ENCODE measurements at places on chromosomes 16 and 17.

DNA sequence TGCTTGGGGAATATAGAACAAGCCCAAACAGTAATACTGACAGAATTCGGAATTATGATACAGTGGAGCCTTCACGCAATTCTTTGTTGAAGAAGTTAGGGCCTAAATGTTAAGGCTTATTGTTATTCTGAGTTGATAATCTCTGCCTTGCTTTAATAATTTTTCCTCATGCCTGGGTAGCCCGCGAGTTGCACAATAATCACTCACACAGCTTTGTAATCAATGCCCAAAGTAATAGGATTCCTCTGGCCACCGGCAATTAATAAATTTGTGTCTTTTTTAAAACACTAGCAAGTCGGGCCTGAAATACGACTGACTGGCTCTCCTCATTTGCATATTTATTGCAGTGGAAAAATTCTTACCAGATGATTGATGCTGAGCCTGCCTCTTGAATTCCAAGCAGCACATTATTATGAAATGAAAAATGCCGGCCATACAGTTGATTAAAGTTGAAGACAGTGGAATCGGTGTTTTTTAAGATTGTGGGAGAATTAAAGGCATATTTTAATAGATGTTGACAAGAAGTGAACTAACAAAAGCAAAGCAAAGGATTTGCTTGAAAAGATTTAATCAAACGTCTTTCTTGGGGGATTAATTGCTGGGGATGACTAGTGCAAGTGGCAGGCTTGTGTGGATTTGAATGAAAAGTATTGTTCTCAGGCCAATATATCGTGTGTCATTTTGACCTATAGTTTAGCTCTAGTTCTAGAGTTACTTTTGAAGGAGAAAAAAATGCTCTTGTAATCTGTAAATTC is 30.2 kb downstream of the AATF start:
- DNase-seq: no peak

GRCh38 chr17:35192708-35193107 is 1.5 kb downstream of the SLC35G3 start:
- DNase-seq: no peak

DNA sequence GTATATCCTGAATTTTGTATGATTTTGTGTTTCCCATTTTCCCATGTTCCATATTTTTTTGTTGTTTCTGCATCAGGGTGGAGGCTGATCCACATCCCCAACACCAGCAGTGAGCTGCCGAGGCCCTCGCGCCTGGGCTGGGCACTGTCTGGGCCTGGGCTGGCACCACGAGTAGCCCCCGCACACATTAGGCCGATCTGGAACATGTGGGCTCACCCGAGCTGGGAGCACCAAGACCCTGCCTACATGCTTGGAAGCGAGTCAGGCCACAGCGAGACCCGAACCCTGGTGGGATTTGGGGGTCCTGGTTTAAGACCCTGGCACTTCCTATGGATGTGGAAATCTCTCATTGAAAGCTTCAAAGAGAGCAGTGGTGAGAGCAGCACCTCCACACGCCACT is 8.5 kb downstream of the KCTD5 start:
- no peak for DNase-seq

GRCh38 chr16:27698266-27698665 is 148.3 kb downstream of the KATNIP start:
- DNase-seq: no peak

DNA sequence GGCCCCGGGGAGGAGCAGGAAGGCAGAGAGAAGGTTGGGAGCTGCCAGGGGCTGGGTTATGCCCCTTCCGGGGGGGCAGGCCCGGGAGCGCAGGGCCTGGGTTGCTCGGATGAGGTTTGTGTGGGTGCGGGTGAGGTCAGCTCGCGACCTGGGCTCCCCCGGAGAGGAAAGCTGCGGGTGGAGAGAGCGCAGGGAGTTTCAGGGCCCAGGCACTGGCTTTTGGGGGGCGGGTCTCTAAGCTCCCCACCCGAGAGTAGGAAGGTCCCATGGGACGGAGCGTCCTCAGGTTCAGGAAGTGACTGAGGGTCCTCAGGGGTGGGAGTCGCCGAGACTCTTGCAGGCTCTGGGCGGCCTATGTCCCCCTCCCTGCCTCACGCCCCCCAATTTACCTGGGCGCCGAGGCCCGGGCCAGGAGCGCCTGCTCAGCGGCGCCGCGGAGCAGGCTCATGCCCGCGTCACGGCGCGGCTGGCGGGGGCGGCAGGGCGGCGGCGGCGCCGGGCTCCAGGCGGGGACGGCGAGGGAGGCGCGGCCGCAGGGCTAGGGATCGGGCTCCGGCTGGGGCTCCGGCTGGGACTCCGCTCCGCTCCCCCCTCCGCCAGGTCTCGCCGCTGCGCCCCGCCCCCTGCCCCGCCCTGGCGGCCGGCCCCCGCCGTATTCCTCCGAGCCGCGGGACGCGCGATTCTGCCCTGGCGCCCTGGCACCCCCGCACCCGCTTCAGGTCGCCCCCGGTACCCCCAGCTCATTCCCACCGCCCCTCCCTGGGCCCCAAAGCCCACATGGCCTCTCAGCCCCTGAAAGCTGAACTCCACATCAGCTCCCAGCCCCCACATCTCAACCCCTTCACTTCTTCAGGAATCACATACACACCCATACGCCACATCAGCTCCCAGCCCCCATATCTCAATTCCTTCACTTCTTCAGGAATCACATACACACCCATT is at the start of gene DOK4:
TSS of gene DOK4 (minus strand) at position 578 of the 942 bp plus-strand sequence. CDS start 6,986 bp downstream, outside the sequence.
- DNase-seq: peak; percentile 79

DNA sequence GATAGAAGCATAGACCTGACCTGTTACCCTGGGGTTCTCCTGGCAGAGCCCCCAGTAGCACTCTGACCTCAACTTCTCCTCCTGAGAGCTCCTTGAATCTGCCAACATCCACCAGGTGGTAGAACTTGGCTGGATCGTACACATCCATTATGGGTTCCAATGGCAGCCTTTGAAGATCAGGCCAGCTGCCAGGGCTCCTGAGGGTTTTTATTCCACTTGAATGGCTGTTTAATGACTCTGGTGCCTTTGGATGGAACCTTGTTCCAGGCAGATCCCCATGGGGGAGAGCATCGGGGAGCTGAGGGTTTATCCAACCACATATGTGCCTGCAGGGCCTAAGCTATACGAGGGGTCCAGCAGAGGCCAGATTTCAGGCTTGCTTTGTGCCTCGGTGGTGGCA is 47.1 kb upstream of the CLEC19A start:
- no peak for DNase-seq

DNA sequence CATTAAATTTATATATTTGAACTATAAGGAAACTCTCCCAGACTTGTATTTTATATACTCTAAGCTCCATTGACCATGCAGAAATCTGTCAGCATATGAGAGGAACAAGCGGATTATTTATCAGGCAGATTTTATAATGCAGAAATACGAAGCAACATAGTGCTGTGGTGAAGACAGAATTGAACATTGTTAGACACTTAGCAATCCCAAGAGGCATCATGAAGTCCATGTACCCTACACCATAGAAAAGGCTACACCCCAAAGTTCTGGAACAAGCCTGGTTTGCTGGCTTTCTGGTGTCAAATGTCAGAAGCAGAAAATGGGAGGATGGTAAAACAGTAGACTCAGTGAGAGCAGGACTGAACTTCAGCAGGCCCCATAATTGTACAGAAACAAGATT is 241.1 kb downstream of the PRKCA start:
- DNase-seq: no peak

GRCh38 chr17:77600346-77600745 is 358.2 kb upstream of the TNRC6C start:
- no peak for DNase-seq

GRCh38 chr16:8474587-8474986 is 115.7 kb downstream of the TMEM114 start:
- DNase-seq: no peak

DNA sequence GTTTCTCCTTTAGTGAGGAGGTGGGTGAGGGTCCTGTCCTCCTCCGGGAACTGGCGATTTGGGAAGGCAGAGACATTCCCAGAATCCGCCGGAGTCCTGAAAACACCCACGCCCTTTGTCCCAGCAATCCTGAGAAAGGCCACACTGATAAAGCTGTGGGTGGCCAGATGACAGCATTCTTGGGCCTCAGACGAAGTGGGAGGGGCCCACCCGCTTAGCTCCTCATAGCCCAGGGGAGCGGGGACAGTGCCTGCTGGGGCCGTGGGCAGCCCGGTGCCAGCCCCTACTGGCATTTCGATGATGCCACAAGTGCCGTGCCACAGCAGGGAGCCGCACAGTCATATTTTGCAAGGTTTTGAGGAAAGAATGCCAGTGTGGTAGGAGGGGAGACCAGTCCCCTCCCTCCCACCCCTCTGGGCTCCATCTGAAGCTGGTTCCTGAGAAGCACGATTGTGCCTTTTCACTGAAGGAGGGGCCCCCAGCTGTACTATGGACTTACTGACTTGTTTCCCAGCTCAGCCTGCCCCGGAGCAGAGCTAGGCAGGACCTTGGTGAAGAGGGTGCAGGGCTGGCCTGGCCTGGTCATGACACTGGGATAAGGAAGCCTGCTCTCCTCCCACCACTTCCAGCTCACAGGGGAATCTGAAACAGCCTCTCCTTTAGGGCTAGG is 20.9 kb upstream of the MPRIP start:
- DNase-seq: peak; percentile 93

- no peak for DNase-seq
Observed at GRCh38 chr16:12411516-12411915, 392.2 kb downstream of the CPPED1 start.

DNA sequence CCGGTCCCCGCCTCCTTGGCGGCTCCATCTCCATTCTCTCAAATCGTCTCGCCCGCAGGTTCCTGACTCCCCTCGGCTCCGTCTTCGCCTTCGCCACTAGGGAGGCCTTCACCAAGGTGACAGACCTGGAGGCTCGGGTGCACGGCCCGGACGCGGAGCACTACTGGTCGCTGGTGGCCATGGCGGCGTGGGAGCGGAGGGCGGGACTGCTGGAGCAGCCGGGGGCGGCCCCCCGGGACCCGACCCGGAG is 862 bp downstream of the GLTPD2 start:
- DNase-seq: no peak

DNA sequence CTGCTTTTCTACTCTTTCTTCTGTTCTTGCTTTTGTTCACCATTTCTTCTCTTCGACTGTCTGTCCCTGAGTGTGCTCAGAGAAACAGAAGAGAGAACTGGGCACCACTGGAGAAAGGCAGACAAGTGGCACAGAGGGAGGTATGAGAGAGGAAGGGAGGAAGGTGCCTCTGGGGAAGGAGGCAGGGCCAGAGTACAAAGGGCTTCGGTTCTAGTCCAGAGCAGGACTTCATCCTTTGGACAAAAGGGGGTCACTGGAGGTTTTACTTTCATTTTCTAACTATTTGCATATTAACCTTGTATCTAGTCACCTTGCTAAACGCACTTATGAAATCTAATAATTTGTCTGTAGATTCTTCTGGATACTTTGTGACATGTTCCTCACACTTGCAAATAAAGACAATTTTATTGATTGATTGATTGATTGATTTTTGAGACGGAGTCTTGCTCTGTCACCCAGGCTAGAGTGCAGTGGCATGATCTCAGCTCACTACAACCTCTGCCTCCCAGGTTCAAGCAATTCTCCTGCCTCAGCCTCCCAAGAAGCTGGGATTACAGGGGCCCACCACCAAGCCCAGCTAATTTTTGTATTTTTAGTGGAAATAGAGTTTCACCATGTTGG is 13.5 kb downstream of the ITGB4 start:
- DNase-seq: no peak

DNA sequence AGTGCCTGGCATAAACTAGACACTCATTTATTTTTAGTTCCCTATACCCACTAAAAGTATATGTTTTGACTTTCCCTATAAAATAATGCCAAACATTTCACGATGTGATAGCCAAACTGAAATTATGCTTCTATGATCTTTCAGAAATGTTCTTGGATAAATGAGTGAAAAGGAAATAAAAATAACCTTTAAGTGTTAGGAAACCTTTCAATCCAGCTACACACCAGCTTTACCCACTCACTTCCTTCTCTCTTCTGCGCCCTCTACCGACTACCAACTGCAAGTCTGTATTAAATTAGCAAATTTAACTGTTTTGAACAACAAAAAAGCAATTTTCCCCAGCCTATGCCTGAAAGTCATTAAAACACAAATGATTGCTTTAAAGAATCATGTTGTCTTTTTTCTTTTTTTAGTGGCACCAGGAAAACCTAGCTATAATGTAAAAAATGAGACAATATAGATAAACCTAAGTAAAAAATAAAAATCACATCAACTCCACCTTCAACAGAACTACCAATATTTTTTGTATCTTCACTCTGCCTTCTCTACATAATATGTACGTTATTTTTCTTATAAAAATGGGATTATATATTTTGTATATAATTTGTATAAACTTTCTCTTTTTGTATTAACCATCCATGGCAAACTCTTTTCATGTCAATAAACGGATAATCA is 13.2 kb upstream of the TMEM100 start:
- peak; percentile 37 for DNase-seq

- no peak for DNase-seq
Observed at GRCh38 chr16:12708266-12708665, 95.4 kb downstream of the CPPED1 start.

- no peak for DNase-seq
Observed at GRCh38 chr16:78838276-78838675, 738.8 kb downstream of the WWOX start.

DNA sequence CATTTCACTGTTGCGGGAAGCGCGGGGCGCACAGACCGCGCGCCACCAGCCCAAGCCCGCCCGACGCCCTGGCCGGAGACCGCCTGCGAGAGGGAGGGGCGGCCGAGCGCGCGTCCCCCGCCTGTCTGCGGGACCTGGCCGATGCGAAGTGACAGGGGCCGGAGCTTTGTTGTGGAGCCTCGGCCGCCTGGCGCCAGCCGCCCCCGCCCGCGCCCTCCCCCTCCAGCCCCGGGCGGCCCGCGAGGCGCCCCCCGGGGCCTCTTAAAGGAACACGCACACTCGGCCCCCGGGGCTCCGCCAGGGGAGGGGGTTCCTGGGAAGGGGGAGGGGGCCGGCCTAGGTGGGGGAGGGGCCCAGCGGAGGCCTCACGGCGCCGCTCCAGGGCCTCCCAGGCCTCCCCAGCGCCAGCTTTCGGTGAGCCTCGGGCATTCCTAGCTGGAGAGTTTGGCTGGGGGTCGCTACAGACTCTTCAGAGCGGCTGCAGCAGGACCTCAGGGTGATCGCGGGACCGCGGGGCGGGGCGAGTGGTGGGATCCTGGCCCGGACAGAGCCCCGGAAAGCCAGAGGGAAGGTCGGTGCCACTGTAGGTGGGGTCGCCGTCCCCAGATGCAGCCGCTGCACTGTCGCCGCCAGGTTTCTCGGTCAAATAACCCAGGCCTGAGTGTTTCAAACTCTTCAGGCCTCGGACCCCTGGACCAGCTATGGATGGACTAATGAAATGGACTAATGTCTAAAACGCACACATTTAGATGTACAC is 2.4 kb upstream of the TBX2 start:
- no peak for DNase-seq

Data from LoVo (cell line).